ENCODE measurements at places on chromosomes 6 and 20. TPM values are rescaled to one million over a fixed set of nuclear protein-coding genes. Genes with fewer than 3 reads are reported as not detected.
A peak's percentile ranks its signal among the peaks of the same experiment; 100 is the strongest.

DNA sequence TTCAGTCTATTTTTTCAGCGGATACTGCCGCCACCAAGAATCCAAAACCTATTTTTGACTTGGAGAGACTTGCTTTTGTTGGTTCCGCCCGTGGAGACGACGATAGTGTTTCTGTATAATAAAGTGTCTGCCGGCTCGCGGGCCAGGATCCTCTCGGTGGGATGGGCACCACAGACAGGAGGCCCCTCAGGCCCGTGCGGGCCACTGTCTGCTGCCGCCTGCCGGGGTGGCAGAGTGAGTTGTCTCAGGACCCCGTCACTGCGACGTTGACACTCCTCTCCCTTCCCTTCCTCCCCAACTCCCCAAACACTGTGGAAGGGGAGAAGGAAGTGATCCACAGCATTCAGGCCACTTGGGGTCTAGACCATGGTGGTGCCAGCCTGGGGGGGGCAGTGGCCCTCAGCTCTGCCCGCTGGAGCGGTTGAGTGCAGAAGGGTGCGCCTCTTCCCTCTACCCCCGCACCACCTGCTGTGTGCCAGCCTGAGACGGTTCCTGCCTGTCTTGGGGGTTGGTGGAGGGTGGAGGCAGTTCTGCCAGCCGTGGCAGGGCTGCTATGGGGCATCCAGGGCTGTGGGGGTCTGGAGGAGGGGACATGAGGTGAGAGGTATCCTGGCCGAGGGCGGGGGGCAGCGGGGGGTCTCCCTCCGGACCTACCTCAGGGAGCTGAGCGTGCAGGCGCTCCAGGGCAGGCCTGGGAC is 17.5 kb downstream of the RBM38 start:
- no peaks in the 10 kb centered on the region for H3K4me1 ChIP-seq
- H3K36me3 ChIP-seq = peaks cover 25% of the 10 kb centered on the region
- H3K27me3 ChIP-seq = no peaks in the 10 kb centered on the region
- no peak for DNase-seq
- H3K4me3 ChIP-seq = no peak overlapping the region

Gene CD40
- 103 TPM for total RNA-seq

DNA sequence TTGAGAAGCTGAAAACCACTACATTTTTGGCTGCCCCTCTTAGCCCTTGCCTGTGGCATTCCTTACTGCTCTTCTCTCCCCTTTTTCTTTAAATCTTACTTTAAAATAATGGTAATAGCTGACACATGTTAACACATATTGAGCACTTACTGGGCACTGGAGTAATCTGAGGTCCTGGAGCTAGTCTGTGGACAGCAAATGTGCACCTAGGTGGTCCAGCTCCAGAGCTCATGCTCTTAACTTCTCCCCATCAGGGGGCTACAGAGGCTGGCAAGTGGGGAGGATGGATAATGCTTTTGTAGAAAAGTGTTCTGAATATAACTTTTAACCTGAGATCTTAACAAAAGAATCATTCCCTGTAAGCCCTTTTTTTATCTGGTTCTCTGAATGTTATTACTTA is 74.8 kb downstream of the ADGRB3 start:
- no peak overlapping the region for H3K4me3 ChIP-seq
- H3K27me3 ChIP-seq = no peaks in the 10 kb centered on the region
- no peaks in the 10 kb centered on the region for H3K4me1 ChIP-seq

Gene PCIF1
- 29.2 TPM for total RNA-seq

Gene METTL24
- not detected for total RNA-seq

DNA sequence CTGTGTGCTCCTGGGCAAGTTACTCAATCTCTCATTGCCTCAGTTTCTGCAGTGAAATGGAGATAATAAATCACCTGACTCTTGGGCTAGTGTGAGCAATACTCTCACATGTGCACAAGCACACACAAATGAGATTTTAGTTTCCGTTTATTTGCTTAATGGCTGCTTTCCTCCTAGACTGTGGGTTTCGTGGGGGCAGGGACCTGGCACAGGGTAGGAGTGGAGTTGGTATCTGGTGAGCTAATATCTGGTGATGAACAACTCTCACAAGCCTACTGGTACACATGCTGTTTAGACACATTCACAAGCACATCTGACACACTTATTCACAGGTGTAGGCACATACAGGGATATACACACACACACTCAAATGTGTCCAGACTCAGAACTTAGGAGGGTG is 73.8 kb downstream of the TOX2 start:
- no peak overlapping the region for H3K4me3 ChIP-seq
- no peak for DNase-seq
- H3K27me3 ChIP-seq = no peaks in the 10 kb centered on the region
- no peak overlapping the region for H3K27ac ChIP-seq
- H3K36me3 ChIP-seq = no peaks in the 10 kb centered on the region
- H3K4me1 ChIP-seq = peaks cover 4% of the 10 kb centered on the region

Gene GLYATL3
- not detected for total RNA-seq

DNA sequence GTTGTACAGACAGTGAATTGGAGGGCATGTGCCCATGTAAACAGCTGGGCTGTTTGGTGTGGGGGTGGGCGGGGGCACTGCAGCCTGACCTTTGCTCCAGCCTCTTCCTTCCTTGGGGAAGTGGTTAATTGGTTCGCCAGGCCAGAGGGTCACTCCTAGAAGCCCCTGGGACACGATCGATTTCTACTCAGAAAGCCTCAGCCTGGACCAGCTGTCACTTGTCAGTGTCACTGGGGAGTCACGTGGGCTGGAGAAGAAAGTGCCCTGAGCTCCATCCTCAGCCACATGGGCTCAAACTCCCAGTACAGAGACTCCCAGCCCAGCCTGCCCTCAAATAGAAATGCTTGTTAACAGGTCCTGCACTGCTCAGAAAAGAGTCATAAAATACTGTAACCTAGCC is 423.8 kb upstream of the SULF2 start:
- no peak for DNase-seq
- no peaks in the 10 kb centered on the region for H3K4me1 ChIP-seq
- no peak overlapping the region for H3K27ac ChIP-seq
- H3K36me3 ChIP-seq = no peaks in the 10 kb centered on the region
- no peak overlapping the region for H3K4me3 ChIP-seq

- H3K36me3 ChIP-seq = no peaks in the 10 kb centered on the region
- DNase-seq = no peak
Measured at GRCh38 chr6:111988926-111989325, 65.0 kb upstream of the CCN6 start.

DNA sequence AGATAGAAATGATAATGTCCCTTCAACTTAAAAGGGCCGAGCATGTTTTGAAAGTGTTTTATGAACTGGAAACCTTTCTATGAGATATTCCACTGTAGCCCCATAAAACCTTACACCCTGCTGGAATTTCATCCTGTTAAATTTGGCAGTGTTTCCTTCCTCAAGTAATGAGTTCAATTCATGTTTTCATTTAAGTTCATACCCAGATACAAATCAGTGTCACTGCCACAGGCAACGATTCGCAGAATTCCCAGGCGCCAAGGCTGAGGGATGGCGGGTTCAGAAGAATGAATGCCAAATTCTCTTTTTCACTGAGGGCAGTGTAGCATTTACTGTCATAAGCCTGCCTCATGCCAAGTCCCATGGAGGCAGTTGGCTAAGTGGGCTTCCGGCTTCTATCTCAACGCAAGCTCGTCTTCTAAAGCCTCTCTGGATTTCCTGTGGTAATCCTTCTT is 511.8 kb upstream of the ID4 start:
- H3K4me1 ChIP-seq = no peaks in the 10 kb centered on the region
- no peak overlapping the region for H3K27ac ChIP-seq
- no peaks in the 10 kb centered on the region for H3K27me3 ChIP-seq
- no peaks in the 10 kb centered on the region for H3K36me3 ChIP-seq
- DNase-seq = no peak
- H3K4me3 ChIP-seq = no peak overlapping the region

Gene SLC22A2
- total RNA-seq = not detected

DNA sequence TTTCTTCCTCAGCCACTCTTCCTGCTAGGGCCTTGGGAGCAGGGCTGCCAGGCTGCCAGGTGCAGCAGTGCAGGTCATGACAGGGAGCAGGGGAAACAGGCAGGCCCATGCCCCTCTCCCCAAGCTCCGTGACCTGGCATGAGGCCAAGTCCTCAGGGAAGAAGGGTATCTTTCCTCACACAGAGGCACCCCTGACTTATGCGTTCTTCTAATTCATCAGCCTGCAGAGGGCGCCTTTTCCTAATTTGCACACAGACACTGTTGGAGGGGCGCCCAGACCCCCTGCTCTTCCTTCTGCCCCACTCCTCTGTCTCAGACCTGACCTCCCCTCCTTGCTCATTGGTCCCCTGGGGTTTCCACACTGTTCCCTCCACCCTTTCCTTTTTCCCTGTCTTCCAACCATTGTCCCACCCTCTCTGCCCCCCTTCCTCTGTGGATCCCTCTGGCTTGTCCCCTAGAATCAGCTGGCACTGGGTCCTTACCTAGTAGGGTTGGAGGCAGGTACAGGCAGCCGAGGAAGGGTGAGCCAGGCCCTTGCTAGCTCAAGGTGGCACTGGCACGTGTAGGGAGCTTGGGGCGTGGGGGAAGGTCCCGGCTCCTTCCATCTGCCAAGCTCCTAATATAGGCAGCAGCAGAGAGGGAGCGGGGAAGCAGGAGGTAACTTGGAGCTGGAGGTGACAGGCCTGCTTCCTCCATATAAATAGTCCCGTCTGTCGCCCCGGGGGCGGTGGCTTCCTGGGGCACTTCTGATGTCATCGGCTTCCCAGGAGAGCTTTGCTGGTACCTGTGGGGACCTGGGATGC is 154.9 kb upstream of the MLN start:
- no peak overlapping the region for H3K4me3 ChIP-seq
- no peaks in the 10 kb centered on the region for H3K4me1 ChIP-seq

Gene IL17A
- total RNA-seq = not detected

Gene MEI4
- total RNA-seq = not detected

GRCh38 chr6:140062043-140063020 is 687.9 kb upstream of the CITED2 start:
- DNase-seq = no peak
- no peaks in the 10 kb centered on the region for H3K27me3 ChIP-seq
- H3K4me3 ChIP-seq = no peak overlapping the region
- H3K27ac ChIP-seq = no peak overlapping the region
- no peaks in the 10 kb centered on the region for H3K36me3 ChIP-seq

Gene SOX4
- 49.9 TPM for total RNA-seq

Gene PSORS1C1
- not detected for total RNA-seq

DNA sequence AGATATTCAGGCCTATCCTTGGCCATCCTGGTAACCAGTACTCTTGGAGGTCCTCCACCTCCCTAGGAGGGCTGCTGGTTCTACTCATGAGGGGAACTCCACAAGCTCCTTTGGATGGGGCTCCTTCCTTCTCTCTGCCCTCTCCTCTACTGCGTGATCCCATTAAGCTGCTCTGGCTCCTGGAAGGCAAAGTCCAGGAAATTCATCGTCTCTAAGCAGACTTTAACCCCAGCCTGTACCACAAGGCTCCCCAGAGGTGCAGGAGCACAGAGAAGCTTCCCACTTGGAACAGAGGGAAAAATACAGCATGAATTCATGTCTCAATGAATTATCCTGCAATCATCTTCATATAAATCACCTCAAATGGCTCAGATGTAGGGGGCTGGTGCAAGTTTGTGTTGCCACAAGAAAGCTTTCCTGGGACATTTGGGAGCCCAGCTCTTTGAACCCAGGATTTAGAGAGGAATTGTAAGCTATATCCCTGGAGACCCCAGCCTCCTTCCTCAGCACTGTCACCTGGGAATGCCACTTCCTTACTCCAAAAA is 355.4 kb downstream of the CDC5L start:
- H3K27ac ChIP-seq = no peak overlapping the region
- H3K4me1 ChIP-seq = peaks cover 9% of the 10 kb centered on the region
- DNase-seq = no peak
- no peaks in the 10 kb centered on the region for H3K27me3 ChIP-seq

Gene PROKR2
- not detected for total RNA-seq

Gene JAG1
- 3.2 TPM for total RNA-seq

Gene PRSS16
- 7.1 TPM for total RNA-seq

GRCh38 chr6:107668743-107669474 is 155.2 kb downstream of the SCML4 start:
- no peak overlapping the region for H3K4me3 ChIP-seq
- no peaks in the 10 kb centered on the region for H3K27me3 ChIP-seq
- H3K36me3 ChIP-seq = no peaks in the 10 kb centered on the region
- peak overlapping the region; percentile 63 for H3K27ac ChIP-seq
- H3K4me1 ChIP-seq = peaks cover 33% of the 10 kb centered on the region

- no peaks in the 10 kb centered on the region for H3K36me3 ChIP-seq
- no peaks in the 10 kb centered on the region for H3K27me3 ChIP-seq
- no peak overlapping the region for H3K4me3 ChIP-seq
- no peak for DNase-seq
Measured at GRCh38 chr20:44730441-44730840, 15.2 kb upstream of the KCNK15 start.

Gene TJAP1
- 22.6 TPM for total RNA-seq

DNA sequence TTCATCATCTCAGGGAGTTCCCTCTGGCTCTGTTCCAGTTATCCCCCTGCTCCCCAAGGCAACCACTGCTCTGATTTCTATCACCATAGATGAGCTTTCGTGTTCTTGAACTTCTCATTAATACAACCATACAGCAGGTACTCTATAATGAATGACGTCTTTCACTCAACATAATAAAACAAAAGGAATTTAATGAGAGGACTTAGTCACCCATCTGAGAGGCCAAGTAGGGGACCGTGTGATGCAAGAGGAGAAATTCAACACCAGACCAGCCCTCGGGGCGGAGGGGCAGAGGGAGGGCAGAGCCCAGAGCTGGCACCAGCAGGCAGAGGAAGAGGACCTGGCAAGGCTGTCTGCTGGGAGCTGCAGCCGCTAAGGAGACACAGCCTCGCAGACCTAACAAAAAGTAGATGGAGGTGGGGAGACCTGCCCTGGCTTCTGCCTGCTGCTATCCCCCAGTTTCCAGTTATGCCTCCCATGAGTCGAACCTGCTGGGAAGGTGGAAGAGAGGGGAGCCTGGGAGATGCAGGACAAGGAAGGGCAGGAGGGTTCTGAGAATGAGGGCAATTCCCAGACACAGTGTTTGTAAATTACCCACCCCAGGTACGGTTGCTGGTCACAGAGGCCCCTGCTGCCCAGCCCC is 13.8 kb downstream of the CCN5 start:
- no peak overlapping the region for H3K27ac ChIP-seq
- no peaks in the 10 kb centered on the region for H3K36me3 ChIP-seq
- no peaks in the 10 kb centered on the region for H3K27me3 ChIP-seq
- peaks cover 7% of the 10 kb centered on the region for H3K4me1 ChIP-seq
- no peak for DNase-seq

DNA sequence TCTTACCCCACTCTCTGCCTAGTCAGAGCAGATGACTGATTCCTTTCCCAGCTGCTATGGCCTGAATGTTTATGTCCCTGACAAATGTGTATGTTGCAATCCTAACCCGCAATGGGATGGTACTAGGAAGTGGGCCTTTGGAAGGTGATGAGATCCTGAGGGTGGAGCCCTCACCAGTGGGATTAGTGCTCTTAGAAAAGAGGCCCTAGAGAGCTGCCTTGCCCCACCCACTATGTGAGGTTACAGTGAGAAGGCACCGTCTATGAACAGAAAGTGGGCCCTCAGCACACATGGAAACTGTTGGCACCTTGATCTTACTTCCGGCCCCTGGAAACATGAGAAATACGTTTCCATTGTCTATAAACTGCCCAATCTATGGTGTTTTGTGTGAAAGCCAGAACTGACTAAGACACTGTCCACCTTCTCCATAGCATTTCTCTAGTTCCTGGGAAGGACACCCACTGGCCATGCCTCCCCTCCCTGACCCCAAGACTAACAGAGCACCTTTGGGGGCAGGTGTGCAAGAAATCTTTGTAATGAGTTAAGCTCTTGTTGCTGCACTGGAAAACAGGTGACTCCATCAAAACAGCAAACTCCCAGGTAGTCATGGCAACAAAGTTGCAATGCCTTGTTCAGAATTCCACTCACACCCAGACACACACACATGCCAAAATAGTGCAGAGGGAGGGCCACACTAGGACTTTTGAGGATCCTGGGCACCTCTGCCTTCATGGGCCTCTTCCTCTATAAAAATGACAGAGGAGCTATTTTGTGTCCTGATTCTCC is 16.2 kb downstream of the GABRR2 start:
- H3K27me3 ChIP-seq = no peaks in the 10 kb centered on the region
- H3K27ac ChIP-seq = peak overlapping the region; percentile 94
- DNase-seq = peak; percentile 52
